ENCODE measurements at places on chromosomes 4 and X.
A peak's percentile ranks its signal among the peaks of the same experiment; 100 is the strongest.

DNA sequence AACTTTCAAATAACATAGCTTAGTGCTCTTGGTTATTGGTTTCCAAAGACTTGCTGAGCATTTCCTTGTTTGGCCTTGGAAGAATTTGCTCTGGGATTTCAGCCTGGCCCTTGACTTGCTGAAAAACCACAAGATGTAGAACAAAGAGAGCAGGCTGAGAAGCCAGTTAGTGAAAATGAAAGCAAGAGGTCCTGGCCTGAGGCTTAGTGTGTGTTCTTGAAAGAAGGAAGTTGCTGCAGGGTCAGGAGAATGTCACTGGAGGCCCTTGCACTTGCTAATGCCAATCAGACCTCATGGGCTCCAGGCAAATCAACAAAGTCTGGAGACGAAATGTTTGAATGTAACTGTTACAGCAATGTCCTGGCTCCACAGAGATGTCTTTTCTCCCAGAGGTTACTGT lies 79.4 kb downstream of the SYNPO2 start:
- DNase-seq: peak; percentile 72

- no peak for DNase-seq
Measured at GRCh38 chr4:187357045-187357643, 633.5 kb upstream of the FAT1 start.

- no peak for DNase-seq
Measured at GRCh38 chr4:144202081-144202480, 61.6 kb upstream of the GYPA start.

GRCh38 chr4:8722556-8722955 lies 130.0 kb downstream of the CPZ start:
- DNase-seq: no peak

GRCh38 chr4:52728691-52729240 lies 22.5 kb downstream of the ERVMER34-1 start:
- no peak for DNase-seq

GRCh38 chr4:13922459-13922858 lies 294.9 kb upstream of the BOD1L1 start:
- DNase-seq: no peak

- no peak for DNase-seq
Measured at GRCh38 chr4:73673286-73673685, 53.0 kb upstream of the RASSF6 start.

- no peak for DNase-seq
Measured at GRCh38 chrX:132716006-132716405, 227.2 kb upstream of the MBNL3 start.

GRCh38 chr4:157389741-157390140 lies 169.2 kb downstream of the GRIA2 start:
- DNase-seq: no peak

DNA sequence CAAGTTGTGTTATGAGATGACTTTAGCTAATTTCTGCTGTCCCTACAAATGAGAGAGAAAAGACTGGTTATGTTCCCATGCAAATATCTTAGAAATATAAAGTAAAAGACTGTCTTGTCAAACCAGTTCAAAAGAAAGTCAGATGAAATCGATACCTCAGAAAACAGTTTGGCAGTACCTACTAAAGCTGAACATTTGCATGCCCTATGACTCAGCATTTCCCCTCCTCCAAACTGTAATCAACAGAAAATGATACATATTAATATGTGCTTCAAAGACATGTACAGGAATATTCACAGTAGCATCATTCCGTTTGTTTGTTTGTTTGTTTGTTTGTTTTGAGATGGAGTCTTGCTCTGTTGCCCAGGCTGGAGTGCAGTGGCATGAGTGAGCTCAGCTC lies 90.3 kb downstream of the ARX start:
- no peak for DNase-seq

DNA sequence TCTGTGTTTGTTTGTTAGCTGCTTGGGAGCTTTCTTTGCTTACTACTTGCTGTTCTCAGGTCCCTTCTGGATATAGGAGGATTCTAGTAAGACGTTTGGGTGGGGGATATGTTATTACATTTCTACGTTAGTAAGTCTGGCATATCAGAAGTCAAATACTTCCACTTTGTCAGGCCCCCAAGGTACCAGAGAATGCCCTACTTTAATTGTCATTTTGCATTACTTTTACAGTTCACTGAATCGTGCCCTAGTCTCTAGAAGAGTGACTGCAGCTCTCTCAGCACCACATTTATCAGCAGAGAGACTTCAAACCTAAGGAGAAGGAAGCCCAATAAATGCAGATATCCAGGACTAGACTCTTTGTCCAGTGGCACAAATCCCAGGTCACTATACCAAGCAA lies 54.4 kb downstream of the PCDH19 start:
- DNase-seq: peak; percentile 81

DNA sequence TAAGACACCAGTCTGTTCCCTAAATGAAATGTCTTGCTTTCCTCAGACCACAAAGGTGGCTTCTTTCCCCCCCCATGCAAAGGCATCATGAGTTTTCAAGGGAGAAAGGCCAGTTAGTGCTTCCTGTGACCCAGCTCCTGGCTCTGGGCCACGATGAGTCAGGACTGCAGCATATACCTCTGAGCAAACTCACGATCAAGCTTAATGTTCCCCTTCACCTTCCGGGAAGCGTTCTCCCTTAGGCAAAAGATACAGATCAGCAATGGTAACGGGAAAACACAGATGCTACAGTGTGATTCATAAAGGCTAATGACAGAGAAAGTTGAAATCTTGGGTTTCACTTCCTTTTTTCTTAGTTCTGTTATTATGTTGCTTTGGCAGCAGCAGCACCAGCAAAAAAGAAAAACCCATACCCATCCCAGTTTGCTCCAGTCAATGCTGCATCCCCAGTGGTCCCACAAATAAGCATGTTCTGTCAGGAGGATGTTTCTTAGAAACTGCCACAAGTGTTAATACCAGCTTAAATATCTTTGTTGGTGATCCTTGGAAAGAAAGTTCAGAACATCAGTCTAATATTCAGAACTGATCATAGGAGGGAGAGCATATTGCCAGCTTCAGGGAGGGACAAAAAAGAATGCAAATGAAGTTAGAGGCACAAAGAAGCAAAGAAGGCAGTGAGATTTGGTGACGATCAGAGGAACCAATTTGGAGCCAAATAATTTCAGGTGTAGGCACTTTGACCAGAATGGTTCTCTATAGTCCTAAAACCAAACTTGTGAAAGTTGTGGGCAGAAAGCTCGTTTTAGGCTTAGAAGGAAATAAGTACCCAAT lies 41.2 kb downstream of the LONRF3 start:
- DNase-seq: peak; percentile 92

DNA sequence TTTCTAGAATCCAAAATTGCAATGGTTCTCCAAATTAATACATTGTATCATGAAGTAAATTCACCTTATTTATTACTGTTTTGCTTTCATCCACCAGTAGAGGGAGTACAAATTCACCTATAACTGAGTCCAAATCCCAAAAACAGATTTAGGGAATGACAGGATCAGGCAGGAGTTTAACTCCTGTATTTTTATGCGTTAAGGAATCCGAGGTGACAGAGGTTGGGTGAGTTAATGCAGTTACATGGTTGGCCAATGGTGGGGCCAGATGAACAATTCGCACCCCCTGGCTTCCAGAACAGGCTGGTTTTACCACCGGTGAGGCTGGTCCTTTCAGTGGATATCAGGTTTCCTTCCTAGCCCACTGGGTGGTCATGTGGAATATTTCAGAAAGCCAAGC lies 82.4 kb downstream of the MTNR1A start:
- DNase-seq: no peak

- DNase-seq: no peak
Measured at GRCh38 chr4:146336410-146336807, 122.1 kb downstream of the REELD1 start.

GRCh38 chr4:10109995-10110670 lies 6.5 kb downstream of the WDR1 start:
- DNase-seq: no peak

GRCh38 chrX:17298564-17298963 lies 76.4 kb upstream of the NHS start:
- no peak for DNase-seq

DNA sequence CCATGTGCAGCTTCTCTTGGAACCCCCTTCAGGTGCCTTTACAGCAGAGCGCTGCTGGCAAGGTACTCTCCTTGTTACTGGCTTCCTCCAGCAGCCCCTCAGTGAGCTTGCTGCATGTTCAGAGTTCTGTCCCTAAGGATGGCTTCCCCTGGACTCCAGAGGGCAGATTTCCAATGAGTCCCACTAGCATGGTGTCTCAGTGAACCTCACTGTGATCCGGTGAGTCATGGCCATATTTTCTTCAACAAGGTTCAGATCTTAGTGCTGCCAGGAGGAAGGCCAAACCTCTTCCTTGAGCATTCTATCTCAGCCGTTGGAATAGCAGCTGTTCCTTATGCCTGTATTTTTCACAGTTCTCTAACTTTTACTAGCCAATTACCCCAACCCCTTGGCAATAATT lies 98.8 kb downstream of the CASK start:
- DNase-seq: no peak

GRCh38 chr4:48905363-48906015 lies 1.1 kb downstream of the OCIAD2 start:
- DNase-seq: peak; percentile 36

DNA sequence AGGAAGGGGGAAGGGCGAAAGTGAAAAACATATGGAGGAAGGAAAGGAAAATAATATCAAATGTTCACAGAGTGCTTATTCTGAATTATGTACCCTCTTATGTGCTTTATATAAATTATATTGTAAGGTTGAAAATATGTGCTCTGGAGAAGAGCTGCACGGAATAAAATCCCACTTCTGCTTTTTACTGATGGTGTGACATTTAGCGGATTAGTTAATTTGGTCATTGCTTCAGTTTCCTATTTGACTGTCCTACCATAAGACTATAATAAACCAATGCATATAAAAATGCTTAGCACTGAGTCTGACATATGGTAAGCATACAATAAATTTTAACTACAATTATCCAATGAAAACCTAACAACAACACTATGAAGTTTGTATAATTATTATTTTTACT lies 86.2 kb downstream of the NPFFR2 start:
- no peak for DNase-seq

- no peak for DNase-seq
Measured at GRCh38 chr4:114027596-114027995, 48.1 kb upstream of the ARSJ start.

GRCh38 chr4:185082561-185082960 lies 60.5 kb upstream of the SLC25A4 start:
- DNase-seq: no peak

DNA sequence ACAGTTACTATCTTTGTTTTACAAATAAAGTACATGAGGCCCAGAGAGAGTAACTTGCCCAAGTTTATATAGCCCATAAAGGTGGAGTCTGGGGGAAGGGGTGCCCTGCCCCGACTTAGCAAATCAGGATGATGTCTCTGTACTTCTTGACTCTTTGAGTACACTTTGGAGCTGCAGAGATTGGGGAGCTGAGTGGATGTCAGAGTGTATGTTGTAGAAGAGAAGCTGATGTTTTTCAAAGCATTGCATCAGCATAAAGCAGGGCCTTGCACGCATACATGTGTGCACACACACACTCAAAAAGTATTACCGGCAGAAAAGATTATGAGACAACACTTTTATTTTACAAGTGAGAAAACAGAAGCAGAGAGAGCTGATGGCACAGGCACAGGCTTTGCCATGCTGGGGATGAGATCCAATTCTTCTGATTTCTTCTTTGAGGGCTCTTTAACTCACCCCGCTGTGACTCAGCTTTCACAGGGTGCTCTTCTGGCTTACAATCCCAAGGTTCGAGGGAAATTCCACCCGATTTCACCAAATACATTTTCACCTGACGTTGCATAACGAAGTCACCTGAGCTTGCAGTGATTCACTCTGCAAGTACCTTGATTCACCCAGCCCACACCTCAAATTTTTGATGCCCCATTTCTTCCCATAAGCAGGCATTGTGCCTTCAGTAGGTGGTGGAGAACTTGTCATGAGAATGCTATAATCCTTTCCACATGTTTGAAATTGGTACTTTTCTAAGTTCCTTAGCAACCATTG lies 292.8 kb upstream of the BOD1L1 start:
- DNase-seq: no peak

DNA sequence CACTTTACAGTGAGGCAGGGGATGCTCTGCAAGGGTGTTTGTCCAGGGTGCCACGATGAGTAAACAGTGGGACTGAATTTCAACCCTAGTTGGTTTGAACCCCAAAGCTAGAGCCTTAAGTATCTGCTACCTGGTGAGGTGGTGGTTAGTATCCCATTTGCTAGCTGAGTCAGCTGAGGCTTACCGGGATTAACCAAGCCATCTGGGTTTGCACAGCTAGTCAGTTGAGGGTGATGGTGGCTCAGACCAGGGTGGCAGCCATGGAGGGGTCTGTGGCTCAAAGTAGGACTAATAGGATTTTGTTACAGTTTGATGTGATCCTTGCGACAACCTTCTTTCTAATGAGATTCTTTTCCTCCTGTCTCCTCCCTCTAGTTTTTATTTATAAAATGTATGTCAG lies 1.9 kb downstream of the EVC start:
- no peak for DNase-seq

GRCh38 chr4:163548481-163549243 lies 54.2 kb downstream of the TMA16 start:
- peak; percentile 85 for DNase-seq

- DNase-seq: no peak
Measured at GRCh38 chr4:101081695-101082369, 265.5 kb downstream of the PPP3CA start.

DNA sequence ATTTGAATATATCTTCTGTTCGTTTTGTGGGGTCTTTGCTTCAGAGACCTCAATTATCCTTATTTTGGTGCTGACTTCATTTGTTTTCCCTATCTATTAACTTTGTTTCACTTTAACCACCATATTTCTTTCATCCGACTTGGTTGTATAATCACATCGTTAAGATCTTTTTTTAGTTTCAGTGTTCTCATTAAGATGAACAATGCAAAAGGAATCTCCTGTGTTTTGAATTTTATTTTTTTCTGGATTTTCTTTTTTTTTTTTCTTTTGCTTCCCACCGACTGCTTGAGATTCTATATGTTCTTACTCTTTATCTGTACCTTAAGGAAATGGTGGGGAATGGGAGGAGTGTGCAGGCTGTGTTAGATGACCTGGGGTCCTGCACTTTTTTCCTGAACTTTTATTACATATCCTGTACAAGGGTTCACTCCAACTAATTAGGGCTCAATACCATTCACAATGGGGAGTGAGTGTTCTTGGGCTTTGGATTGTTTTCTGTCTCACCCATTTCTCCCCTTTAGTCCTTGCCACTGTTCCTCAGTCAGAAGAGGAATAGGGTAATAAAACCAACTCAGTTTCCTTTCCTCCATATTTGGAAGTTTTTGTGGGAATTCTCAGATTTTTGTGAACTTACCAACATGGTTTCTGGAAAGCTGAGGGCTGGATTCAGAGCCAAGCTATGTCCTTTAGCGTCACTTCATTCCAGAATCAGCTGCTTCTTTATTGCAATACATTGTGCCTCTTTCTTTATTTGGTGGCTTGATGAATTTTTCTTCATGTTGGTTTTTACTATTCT lies 43.2 kb upstream of the BMPR1B start:
- DNase-seq: no peak

- DNase-seq: no peak
Measured at GRCh38 chrX:39616098-39616729, 481.5 kb downstream of the BCOR start.

GRCh38 chr4:138521809-138522208 lies 279.7 kb upstream of the SLC7A11 start:
- no peak for DNase-seq

- DNase-seq: peak; percentile 74
Measured at GRCh38 chrX:130539721-130540321, 138.0 kb downstream of the RBMX2 start.
